NCI-H2171 (cell line): ENCODE measurements at places on chromosomes 7 and 10.

DNA sequence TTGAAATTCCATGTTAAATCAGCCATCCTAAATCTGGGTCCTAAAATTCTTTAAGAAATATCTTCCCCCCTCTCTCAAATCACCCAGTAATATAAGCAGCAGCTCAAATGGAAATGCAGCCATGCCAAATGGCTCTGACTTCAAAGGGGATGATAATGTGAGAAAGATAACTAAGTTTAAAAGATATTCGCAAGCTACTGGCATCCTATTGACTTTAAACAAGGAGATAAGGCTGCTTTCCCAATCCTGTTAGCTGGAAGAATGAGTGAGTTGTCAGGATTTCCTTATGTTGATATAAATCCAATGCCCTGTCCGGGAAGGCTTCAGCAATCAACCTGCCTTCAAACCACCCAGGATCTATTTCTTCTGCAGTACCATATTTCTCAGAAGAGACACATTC, 172.0 kb downstream of the FANK1 start:
- no peak for DNase-seq

- peak; percentile 60 for DNase-seq
Measured at GRCh38 chr7:22726907-22727713, at the start of gene IL6. TSS of gene IL6 (plus strand) at chr7:22727200. CDS start at chr7:22727263, 63 bp downstream.

- DNase-seq, result no peak
Measured at GRCh38 chr10:27792216-27792615, 46.6 kb upstream of the MKX start.

DNA sequence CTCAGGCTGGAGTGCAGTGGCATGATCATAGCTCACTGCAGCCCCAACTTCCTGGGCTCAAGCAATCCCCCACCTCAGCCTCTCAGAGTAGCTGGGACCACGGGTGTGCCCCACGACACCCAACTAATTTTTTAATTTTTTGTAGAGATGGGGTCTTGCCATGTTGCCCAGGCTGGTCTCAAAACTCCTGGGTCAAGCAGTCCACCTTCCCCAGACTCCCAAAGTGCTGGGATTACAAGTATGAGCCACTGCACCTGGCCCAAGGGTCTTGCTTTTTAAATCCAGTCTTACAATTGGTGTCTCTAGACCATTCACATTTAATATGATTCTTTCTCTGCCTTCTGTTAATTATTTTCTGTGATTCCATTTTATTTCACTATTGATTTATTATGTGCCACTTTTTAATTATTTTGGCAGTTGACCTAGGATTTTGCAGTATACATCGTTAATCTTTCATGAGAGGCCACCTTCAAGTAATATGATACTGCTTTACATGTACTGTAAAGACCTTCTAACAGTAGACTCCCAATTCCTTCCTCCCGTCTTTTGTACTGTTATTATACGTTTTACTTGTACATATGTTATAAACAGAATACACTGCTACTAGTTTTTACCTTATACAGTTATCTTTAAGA, 18.7 kb downstream of the MMP21 start:
- no peak for DNase-seq

DNA sequence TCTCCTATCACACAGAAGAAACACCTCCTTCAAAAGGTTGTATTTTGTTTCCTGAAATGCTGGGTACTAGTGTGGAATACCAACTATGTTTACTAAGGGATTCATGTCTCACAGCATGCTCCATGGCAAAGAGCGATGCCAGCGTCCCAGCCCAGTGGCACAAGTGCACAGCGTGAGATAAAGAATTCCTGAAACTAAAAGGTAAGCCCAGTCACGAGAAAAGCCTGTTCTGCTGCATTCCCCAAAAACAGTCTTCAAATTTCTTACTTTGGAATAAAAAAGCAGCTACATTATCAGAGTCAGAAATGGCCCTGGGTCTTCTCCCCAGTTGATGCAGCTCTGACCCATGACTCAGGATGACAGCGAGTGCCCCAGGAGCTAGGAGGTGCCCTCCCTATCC, 53.1 kb upstream of the DDC start:
- DNase-seq, result no peak

DNA sequence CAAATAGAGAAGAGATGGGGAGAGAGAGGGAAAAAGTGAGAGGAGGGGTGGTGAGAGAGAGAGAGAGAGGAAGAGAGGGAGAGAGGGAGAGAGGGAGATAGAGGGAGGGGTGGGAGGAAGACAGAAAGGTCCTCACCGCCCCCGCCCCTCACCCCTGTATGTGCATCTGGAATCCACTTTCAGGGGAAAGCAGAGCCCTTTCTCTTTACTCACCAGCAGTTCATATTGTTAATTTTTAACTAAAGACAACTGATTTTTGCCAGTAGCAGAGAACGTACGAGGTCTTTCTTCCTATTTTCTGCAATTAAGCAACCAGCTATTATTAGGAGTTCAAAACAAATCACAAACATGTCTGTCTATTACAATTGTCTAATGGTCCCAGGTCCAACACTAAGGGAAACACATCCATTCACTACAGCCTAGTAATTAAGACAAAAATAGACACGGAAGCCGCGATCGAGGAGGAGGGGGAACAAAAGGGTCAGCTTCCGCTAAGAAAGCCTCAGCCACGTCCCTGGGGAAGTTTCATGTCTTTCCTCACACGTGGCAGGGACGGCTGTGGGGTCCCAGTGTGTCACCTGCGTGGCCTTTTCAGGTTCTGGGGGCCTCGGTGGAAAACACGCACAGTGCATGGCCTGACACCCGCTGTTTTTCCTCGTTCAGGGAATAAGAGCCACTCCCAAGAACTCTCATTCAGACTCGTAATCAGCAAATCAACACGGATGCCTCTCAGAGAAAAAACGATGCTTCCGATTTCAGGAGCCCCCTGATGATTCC, 572.0 kb downstream of the PTPRN2 start:
- DNase-seq, result peak; percentile 31

DNA sequence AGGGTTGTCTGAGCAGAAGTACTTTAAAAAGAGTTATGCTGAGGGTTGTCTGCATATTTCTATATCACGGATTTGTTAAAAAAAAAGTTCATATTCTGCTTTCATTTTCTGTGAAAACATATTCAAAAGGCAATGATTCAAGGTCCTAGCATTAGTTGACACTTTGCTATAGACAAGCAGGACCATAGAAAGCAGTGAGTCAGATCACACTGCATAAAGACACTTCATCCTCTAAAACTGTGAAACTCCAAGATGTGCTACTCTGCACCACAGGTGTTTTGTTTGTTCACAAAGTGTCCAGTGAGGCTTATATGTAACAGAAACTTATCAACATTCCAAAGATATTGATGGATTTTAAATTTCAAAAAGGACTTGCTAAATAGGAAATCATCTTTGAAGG, 47.0 kb downstream of the SPAM1 start:
- DNase-seq, result no peak

DNA sequence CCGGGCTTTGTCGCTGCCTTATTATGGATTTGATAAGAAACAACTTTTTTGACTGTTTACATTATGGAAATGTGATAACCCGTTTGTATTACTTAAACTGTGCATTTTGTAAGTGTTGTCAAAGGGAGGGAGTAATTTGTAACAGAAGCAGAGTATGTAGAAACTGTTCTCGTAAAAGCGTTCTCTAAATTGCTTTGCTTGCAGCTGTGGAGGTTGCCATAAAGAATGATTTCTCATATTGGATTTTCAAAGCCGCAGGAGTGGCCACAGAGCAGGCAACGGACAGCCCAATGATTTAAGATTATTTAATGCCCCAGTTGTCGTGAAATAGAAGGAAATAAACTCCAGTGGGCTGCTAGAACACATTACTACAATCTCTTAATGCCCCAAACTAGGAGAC, 114.0 kb upstream of the INSYN2A start:
- no peak for DNase-seq

GRCh38 chr7:123125231-123125630, 74.5 kb downstream of the SLC13A1 start:
- DNase-seq, result no peak

GRCh38 chr10:82742478-82742877, 867.5 kb downstream of the NRG3 start:
- DNase-seq, result no peak

DNA sequence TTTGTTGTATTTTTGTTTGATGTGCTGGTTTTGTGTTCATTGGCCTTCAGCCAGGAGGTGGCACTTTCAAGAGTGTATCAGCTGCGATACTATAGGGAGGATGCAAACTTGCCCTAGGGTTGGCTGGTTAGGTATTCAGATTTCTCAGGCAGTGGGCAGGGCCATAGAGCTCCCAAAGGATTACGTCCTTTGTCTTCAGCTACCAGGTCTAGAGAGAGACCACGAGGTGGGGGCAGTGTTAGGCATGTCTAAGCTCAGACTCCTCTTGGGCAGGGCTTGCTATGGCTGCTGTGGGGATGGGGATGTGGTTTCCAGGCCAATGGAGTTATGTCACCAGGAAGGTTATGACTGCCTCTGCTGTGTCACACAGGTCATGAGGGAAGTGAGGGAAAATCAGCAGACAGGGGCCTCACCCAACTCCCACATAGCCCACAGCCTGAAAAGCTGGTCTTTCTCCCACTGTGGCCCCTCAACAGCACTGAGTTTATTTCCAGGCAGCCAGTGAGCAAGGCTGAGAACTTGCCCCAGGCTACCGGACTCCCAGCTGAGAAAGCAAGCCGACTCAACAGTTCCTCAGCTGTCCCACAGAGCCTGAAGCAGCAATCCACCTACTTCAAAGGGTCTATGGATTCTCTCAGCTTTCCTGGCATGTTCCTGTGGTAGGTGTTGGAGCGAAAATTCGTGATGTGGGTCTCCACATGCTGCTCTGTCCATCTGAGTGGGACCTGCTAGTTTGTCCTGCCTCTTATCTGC, 227.4 kb upstream of the COBL start:
- DNase-seq, result no peak

DNA sequence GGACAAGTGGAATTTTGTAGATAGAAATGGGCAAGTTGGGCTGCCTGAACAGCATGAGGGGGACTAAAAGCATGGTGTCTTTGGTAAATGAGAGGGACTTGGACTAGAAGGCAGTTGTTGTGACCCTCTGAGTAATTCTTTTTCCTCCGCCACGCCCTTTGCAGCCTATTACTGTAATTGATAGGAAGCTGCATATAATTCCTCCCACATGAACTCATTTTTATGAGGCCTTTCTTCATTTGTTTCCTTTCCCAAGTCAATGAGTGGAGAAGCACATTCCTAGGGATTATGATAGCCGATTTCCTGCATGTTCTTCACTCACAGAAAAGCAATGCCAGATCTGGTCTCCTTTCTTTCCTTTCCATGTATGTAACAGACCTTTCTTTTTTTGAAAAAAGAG, 27.7 kb downstream of the ZSCAN25 start:
- no peak for DNase-seq

- DNase-seq, result no peak
Measured at GRCh38 chr7:131108212-131108940, 219.3 kb upstream of the MKLN1 start.

GRCh38 chr7:41134300-41135255, 568.3 kb downstream of the INHBA start:
- no peak for DNase-seq

DNA sequence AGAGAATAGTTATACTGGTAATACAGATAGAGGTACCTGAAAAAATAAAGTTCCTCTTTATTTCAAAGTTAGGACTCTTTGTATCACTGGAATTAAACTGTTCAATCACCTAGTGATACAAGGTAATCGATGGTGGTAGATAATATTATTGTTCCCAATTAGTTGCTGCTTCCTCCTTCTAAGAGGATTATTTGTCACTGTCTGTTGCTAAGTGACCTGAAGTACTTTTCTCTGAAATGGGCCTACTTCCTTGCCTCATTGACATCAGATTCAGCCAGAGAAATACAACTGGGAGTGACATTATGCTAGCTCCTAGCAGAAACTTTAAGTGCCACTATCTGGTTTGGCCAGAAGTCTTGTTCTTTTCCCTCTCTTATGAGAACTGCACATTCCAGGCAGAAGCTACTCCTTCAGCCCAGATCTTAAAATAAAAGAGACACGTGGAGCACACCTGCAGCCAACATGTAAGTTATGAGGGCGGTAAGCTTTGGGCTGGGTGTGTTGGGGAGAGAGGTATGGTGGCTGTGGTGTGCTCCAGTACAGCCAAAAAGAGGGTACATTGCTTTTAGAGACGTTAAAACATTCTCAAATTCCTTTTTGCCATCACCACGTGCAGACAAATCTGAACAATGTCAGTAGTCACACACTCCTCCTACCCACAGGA, 54.8 kb downstream of the MINDY3 start:
- DNase-seq, result no peak
